ENCODE measurements at places on chromosomes 1 and 21.

DNA sequence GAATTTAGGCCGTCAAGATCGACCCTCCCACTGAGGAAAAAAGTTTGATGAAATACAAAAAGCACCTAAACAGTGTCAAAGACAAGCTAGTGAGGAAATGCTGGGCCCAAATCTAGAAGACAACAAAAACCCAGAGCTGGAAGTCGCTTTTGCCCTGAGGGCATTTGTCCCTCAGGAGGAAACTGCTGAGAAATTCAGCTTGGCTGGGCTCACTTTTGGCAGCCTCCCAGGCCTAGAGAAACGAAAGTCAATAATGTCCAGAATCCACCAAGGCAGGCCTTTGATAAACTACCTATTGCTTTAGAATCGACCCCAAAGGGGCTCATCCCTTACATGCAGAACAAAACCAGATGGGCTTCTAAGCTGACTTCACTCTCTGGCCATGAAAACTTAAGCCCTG, 38.9 kb downstream of the SYT2 start:
- no peak for DNase-seq

GRCh38 chr1:26994787-26995517, 1.5 kb downstream of the TRNP1 start:
- no peak for DNase-seq

GRCh38 chr1:41242342-41243078, 404 bp upstream of the SCMH1 start:
- DNase-seq, result peak; percentile 18

DNA sequence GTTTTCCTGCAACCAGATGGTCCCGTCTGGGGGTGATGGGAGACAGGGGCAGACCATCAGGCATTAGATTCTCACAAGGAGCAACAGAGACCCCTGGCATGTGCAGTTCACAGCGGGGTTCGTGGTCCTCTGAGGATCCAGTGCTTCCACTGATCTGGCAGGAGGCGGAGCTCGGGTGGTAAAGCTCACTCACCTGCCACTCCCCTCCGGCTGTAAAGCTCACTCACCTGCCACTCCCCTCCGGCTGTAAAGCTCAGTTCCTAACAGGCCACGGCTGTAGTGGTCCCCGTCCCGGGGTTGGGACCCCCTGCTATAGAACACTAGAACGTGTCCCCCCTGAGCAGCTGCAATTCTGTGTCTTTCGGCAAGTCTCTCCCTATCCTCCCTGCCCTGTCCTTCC, 4.6 kb downstream of the KRTAP10-12 start:
- DNase-seq, result no peak

DNA sequence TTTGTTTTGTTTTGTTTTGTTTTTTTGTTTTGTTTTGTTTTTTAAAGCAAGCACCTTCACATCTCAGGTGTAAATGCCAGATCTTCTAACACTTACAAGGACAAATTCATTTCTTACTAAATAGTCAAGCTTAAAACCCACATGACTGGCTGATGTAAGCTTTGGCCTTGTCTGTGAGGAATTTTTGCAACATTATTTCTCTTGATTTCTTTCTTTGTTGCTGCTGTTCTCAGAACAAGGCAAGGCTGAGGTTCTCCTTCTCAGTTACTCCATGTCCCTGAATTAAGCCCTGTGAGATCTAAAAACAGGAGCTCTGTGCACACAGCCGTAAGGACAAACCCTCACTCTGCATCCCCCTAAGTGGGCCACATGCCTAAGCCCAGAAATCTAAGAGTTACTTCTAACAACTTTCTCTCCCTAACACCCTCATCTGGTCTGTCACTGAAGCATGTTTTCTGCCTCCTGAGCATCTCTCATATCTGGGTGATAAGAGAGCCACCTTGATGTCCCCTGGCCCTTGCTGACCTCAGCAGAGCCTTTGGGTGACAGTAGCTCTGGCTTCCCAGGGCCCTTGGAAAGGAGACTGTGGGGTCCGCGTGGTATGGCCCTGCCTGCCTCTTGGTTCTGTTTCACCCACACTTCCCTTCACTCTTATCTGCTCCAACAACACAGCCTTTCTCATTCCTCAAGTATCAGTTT, 81.2 kb upstream of the HOOK1 start:
- DNase-seq, result no peak

DNA sequence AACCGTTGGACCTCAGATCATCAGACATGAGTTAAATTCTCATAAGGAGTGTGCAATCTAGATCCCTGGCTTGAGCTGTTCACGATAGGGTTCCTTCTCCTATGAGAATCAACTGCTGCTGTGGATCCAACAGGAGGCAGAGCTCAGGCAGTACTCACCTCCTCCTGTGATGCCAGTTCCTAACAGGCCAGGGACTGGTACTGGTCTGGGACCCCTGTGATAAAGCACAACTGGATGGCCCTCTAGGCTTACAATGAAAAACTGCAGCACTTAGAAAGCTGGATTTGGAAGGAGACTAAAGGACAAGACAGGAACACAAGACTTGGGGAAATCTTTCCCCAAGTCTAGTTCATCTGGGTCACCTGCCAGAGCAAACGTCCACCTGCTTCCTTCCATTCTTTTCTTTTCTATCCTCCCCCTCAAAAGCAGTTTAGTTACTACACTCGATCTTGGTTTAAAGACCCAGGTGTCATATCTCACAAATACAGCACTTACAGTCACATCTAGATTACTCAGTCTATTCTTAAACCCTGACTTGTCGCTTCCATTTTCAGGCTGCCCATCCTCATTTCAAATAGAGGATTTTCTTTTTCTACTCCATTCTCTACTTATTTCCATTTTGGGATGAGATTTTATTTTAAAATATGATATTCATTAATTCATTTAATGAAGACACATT, 59.8 kb downstream of the PTPN14 start:
- DNase-seq, result no peak

- no peak for DNase-seq
Measured at GRCh38 chr1:30411206-30411605, 312.2 kb downstream of the MATN1 start.

DNA sequence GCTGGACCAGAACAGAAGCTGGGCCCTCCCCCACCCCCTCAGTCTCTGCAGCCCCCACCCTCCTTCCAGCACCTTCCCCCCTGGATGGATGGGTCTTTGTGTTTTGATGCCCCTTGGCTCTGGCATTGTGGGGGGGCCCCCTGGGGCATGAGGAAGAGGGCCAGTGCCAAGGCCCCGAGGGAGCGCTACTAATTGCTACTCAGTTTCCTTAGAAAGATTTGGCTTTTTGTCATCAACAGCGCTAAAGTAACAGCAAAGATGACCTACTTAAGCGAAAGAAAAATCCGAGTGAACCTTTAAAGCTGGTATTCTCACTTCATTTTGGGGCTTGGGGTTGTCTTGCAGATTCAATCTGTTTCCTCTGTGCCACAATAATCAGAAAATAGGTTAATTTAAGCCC, 63.5 kb downstream of the SKI start:
- DNase-seq, result no peak

DNA sequence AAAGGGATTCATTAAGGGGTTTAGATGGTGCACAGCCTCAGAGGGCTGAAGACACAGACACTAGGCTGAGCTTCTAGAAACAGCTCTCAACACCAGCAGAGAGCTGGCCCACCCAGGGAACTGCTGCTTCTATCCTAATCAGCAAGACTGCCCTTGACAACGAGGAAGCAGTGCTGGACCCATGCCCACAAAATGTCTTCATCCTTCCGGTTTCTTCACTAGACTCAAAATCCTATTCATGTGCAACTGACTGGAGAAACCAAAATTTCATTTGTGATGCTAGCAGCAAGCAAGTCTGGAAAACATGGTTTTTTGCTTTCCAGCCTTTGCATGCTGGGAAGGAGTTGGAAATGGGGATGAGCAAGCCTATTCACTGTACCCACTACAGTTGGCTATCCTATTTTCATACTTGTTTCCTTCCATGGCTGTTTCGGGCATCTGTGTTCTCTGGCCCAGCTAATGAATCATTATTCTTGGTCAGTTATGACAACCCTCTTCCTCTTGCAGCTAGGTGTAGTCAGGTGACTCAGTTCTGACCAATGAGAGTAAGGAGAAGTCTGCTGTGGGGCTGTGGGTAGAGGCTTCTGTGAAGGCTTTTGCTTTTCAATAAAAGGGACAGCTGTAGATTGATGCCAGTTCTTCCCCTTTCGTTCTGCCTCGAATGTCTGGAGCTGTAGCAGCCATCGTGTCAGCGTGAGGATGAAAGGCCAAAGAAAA, 14.6 kb upstream of the TMEM61 start:
- DNase-seq, result no peak

DNA sequence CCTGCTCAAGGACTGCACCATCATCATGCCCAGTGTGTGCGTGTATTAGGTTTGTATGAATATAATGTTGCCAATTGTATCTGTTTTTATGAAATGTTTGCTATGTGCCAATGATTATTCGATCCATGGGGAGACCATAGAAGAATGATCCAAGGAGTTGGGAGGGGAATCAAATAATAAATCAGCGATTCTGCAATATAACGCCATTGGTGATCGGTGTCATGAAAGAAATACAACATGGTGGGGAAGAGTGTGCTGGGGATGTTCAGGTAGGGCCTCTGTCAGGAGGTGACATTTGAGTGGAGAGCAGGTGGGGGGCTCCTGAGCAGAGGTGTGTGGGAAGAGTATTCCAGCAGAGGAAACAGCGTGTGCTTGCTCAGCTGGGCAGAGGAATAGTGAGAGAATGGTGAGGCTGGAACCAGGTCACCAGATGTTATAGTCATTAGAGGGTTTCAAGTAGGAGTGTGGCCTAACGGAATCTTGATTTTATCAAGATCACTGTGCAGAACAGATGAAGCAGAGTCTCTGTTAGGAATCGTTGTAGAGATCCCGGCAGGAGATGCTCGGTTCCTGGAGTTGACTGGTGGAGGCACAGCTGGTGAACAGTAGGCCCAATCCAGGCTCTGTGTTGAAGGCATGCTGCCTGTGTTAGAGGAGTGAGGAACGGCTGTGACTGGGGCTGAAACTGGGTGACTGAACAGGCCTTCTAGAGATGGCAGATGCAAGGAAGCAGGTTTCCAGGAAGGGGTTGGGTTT, 2.9 kb upstream of the ZNF496 start:
- no peak for DNase-seq

GRCh38 chr1:37888022-37888700, 28.8 kb upstream of the MTF1 start:
- DNase-seq, result no peak

GRCh38 chr1:186082235-186082937, 292.7 kb downstream of the TPR start:
- DNase-seq, result no peak

DNA sequence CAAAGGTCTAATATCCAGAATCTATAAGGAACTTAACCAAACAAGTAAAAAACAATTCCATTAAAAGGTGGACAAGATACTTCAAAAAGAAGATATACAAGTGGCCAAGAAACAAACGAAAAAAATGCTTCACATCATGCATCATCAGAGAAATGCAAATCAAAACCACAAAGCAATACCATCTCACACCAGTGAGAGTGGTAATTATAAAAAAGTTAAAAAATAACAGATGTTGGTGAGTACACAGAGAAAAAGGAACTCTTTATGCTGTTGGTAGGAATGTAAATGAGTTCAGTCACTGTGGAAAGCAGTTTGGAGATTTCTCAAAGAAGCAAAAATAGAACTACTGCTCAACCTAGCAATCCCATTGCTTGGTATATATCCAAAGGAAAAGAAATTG, 218.6 kb downstream of the SLC44A5 start:
- no peak for DNase-seq

DNA sequence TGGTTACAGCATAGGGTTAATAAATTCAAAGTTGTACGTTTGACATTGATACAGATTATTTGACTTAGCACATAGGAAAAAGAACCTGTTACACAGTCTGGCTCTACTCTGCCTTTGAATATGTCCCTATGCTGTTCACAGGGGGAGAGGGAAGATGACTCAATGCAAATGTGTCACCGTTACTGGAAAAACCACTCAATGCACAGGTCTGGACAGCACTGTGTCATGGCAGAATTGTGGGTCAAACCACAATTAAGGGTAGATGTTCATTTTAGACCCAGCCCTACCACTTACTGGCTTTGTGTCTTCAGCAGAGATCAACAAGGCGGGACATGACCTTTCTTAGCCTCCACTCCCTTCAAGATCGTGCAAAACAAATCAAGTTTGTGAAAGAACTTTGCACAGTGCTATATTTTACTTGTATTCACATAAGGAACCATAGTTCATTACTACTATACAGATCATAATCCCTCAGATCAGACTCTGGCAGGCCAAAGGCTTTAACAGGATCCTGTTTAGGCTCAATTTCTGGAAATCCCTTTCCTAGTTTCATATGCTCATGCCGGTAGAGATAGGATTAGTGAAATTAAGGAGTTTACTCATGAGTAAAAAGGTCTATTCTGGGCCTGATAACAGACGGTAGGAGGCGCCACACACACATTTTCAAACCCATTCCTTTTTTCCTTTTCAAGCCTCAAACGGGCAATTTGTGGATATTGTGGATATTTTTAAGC, 22.1 kb downstream of the EIF2D start:
- no peak for DNase-seq

DNA sequence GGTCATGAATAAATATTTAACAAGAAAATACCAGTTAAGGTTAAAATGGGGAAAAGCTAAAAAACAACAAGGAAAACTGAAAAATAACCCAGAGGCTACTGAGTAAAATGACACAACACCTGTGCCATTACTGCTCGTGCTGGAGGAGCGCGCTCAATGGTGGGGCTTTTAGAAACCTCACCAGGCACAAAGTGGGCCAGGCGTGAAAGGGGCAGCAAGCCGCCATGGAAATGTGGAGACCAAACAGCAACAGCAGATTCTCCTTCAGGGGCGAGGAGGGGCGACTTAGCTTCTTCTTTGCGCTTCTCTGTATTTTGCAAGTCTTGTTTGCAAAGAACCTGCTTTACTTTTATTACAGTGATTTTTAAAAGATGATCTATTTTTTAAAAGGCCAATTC, 18.9 kb upstream of the SPATC1L start:
- DNase-seq, result no peak

DNA sequence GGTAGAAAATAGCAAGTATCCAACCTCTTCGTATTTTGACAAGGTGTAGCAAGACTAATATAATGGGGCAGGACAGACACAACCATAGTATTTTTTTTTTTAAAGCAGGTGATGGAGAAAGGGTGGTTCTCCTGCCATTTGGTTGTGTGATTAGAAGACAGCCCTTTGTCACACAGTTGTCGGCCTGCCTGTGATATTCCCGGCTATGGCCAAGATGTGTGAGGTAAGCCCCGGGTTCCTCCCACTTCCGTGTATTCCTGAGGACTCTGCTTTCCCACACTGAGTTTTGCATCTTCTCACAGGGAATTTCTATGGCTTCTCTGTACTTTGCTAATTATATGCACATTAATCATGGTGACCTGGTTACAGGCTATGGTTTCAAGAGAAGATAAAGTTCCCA, 35.9 kb downstream of the ZNF496 start:
- no peak for DNase-seq

DNA sequence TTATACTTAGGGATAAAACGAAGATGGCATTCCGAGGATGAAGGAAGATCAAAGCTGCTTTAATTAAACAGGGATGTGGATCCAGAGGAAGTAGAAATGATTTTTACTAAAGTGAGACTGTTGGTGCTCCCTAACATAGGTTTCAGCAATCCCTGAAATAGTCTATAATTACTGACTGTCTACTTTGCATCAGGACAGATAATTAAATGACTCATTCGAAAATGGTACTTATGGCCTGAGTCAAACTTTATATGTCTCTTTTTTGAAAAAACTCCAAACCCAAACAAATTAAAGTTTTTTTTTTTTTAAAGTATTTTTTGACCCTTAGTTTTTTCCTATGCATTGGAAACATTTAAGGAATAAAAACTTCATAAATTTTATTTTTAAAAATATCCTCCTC, 90.3 kb downstream of the LYST start:
- DNase-seq, result no peak

GRCh38 chr1:241253471-241253870, 103.5 kb downstream of the RGS7 start:
- DNase-seq, result no peak

GRCh38 chr1:70897273-70897672, 150.3 kb downstream of the PTGER3 start:
- no peak for DNase-seq

All from NCI-H1436 treated with DMSO at 0.1 percent for 48 hours (cell line).